ENCODE measurements at places on chromosomes 6 and 20. TPM values are rescaled to one million over a fixed set of nuclear protein-coding genes. Genes with fewer than 3 reads are reported as not detected.
A peak's percentile ranks its signal among the peaks of the same experiment; 100 is the strongest.

DNA sequence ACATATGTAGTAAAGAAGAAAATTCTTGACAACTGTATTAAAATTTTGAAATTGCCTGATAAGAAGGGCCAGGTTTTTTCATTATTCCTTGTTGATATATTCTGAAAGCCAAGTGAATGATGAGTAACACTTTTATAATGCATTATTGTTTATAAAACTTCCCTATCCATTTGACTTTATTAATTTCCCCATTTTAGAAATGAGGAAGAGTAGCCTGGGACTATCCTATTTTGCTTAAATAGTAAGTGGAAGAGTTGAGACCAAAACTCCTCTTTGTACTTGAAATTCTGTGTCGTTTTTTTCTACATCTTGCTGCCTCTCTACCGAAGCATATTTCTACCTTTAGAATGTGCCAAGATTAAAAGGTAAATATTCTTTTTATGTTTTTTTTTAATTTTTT lies 39.7 kb downstream of the TRMT11 start:
- no peak for DNase-seq

DNA sequence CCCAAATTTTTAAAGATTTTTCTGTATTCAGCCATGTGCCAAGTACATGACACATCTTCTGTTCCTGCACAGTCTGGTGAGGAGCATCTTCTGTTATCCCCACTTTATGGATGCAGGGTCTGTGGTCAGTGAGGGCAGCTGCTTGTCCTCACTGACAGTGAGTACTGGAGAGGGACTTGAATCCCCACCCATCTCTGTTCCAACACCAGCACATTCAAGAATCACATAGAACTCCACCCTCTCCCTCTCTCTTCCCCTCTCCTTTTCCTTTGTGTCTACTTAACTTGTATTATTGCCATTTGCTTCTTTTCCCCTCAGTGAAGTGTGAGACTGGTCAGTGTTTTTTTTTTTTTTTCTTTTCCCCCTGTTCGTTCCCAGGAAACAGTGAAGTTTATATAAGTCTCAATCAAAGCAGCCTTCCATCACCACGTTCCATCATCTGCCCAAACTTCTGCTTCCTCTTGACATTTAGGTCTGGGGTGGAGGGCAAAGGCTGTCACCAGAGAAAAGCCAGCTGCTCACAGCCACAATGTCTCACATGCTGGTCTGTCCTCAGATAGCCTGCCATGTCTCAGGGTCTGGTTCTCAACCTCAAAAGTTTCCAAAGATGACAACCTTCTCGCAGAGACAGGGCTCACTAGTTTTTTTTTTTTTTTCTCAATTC lies 110.0 kb upstream of the SSTR4 start:
- no peak for DNase-seq

Gene SLC35D3
- total RNA-seq, result not detected

Gene EPHA7
- not detected for total RNA-seq

DNA sequence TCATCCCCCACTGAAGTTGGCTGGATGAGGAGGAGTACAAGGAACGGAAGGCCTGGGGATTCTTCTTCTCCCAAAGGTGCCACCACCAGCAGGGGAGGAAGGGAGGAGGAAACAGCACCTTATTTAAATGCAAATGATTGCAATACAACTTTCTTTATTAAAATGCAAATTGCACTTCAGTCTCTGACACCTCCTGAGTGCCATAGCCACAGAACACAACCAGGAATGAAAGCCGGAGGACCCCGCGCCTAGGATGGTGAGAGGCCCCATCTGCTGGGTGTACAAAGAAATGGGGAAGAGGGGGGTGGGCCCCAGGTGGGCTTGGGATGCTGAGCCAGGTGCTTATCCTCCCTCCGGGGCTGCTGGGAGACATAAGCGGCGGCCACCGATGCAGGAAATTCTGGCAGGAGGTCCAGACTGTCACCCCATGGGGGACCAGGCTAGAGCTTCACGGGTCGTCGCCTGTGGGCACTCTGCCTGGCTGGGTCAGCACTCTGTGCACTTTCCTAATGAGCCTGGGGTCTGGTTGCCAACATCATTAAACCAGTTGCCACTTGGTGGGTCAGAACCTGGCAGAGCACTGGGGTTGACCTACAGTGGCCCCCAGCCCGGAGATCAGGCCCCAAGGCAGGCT lies 154.2 kb upstream of the MLN start:
- no peak for DNase-seq

- peak; percentile 72 for DNase-seq
Observed at GRCh38 chr6:2196079-2196679, 49.2 kb downstream of the GMDS start.

DNA sequence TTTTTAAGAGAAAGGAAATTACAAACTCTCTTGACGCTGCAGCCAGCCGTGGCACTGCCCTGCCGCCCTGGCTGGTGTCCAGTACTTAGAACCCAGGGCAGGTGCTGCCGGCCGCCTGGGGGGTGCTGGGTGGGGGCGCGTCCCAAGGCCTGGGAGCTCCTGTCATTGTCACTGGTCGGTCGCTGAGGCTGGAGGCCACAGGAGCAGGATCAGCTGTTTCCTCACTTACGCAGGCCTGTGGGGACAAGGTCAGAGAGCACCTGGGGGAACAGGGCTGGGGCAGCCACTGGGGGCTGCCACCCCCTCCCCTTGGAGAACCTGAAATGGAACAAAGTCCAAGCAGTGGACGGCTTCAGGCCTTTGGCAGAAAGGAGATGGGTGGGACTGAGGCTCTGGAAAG lies 5.6 kb downstream of the BIRC7 start:
- no peak for DNase-seq

- peak; percentile 91 for DNase-seq
Observed at GRCh38 chr6:5457041-5457440, 195.7 kb downstream of the FARS2 start.
